ENCODE measurements at places on chromosomes 1 and 21. TPM values are rescaled to one million over a fixed set of nuclear protein-coding genes. Genes with fewer than 3 reads are reported as not detected.

LAMC2 gene
- total RNA-seq = 1.5 TPM

DNA sequence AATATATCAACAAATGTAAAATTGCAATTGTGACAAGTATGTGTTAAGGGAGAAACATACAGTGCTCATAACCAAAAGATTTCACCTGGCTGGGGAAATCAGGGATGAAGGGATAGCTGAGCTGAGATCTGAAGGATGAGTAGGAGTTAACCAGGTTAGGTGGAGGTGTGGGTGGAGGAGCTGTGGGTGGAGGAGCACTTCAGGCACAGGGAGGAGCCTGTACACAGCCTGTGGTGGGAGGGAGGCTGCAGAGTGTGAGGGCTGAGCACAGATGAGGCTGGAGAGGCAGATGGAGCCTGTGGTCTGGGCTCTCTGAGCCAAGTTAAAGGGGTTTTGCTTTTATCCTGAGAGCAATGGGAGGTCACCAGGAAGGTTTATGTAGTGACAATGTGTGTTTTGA lies 111.9 kb downstream of the XCL2 start:
- H3K36me3 ChIP-seq = no peaks in the 10 kb centered on the region
- no peak for DNase-seq
- H3K27ac ChIP-seq = no peak overlapping the region
- H3K27me3 ChIP-seq = no peaks in the 10 kb centered on the region
- no peak overlapping the region for H3K4me3 ChIP-seq
- no peaks in the 10 kb centered on the region for H3K4me1 ChIP-seq

GRCh38 chr1:25771221-25772114 lies 28.5 kb upstream of the SELENON start:
- no peak for DNase-seq
- H3K27ac ChIP-seq = no peak overlapping the region
- peaks cover 13% of the 10 kb centered on the region for H3K4me1 ChIP-seq
- H3K4me3 ChIP-seq = no peak overlapping the region
- 0 out of 2 replicates have a peak, but pooled peaks cover 2% of the 10 kb centered on the region for H3K27me3 ChIP-seq
- no peaks in the 10 kb centered on the region for H3K36me3 ChIP-seq

- DNase-seq = no peak
- no peaks in the 10 kb centered on the region for H3K4me1 ChIP-seq
- no peaks in the 10 kb centered on the region for H3K27me3 ChIP-seq
- H3K36me3 ChIP-seq = peaks cover 3% of the 10 kb centered on the region
These were observed 26.6 kb downstream of the A3GALT2 start for GRCh38 chr1:33294071-33295010.

IGSF21 gene
- not detected for total RNA-seq

CACNA1S gene
- not detected for total RNA-seq

BSND gene
- total RNA-seq = not detected

GRCh38 chr1:224506141-224506814 lies 71.7 kb upstream of the WDR26 start:
- no peak for DNase-seq
- H3K27ac ChIP-seq = no peak overlapping the region
- H3K4me3 ChIP-seq = no peak overlapping the region
- H3K27me3 ChIP-seq = no peaks in the 10 kb centered on the region
- no peaks in the 10 kb centered on the region for H3K36me3 ChIP-seq

- no peak overlapping the region for H3K27ac ChIP-seq
- DNase-seq = no peak
- H3K36me3 ChIP-seq = no peaks in the 10 kb centered on the region
These were observed 165.0 kb downstream of the PLXNA2 start for GRCh38 chr1:208079161-208079560.

WDR64 gene
- not detected for total RNA-seq

DNA sequence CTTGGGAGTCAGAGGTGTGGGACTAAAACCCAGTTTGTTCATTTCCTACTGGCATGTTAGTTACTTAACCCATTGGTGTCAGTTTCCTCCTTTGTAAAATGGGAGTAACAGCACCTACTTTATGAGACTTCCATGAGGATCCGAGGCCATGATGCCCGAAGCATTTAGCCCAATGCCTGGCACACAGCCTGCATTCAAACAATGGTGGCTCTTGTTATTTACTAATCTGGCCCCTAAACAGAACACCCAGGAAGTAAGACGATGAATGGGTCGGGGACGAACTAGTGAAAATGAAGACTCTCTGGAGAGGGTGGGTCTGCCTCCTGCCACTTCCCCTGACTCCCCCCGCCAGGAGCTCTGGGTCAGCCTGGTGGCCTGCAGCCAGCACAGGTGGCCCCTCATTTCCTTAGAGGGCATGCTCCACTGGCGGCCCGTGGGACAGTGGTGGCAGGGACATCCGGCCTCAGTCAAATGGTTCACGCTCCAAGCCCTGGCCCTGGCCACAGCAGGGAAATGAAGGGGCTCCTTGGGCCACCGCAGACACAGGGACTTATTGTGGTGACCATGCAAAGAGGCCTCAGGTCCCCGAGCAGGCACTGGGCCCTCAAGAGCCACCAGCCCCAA lies 9.5 kb upstream of the TAS1R2 start:
- no peak overlapping the region for H3K27ac ChIP-seq
- H3K4me1 ChIP-seq = no peaks in the 10 kb centered on the region
- no peaks in the 10 kb centered on the region for H3K36me3 ChIP-seq
- DNase-seq = no peak

GRCh38 chr1:203478231-203478630 lies 2.6 kb downstream of the PRELP start:
- H3K27me3 ChIP-seq = 0 out of 2 replicates have a peak, but pooled peaks cover 2% of the 10 kb centered on the region
- no peak for DNase-seq
- H3K4me1 ChIP-seq = peaks cover 9% of the 10 kb centered on the region
- H3K36me3 ChIP-seq = no peaks in the 10 kb centered on the region
- H3K4me3 ChIP-seq = no peak overlapping the region

ZNF678 gene
- 4.4 TPM for total RNA-seq

DNA sequence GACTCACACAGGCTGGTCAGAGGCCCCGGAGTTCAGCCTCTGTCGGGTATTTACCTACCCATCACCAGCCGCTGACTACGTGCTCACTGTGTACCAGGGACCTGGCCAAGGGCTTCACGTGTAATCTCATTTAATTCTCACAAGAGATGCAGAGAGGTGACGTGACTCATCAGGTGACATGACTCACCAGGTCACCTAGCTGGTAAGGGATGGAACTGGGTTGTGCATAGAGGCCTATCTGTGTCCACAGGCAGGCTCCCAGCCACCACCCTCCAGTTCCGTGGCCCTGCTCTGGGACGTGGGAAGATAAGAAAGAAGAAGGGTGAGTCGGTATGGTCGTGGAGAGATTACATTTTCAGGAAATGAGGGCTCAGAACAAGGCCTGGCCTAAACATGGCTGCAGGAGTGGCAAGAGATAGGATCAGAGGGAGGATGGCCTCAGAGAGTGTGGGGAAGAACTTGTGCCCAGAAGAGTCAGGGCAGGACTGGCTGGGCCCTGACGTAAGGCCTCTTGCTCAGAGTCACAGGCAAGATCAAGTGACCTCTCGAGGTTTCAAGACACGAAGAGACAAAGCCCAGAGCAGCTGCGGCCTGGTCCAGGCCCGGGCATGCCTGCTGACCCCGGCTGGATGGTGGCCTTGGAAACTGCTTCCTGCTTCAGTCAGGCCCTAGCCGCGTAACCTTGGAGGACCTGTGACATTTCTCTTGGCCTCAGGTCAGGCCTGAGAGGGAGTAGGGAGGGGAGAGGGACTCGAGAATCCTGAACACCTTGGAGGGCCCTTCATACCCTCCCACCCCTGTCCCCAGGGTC lies 52.7 kb upstream of the WASF2 start:
- no peaks in the 10 kb centered on the region for H3K4me1 ChIP-seq
- no peaks in the 10 kb centered on the region for H3K36me3 ChIP-seq
- DNase-seq = no peak

- H3K4me1 ChIP-seq = peaks cover 48% of the 10 kb centered on the region
- no peak for DNase-seq
- no peaks in the 10 kb centered on the region for H3K36me3 ChIP-seq
These were observed 5.9 kb downstream of the SMG7 start for GRCh38 chr1:183477986-183478781.

GRCh38 chr21:38914528-38915293 lies 109.0 kb downstream of the ETS2 start:
- no peak for DNase-seq
- H3K36me3 ChIP-seq = no peaks in the 10 kb centered on the region
- no peaks in the 10 kb centered on the region for H3K4me1 ChIP-seq
- no peak overlapping the region for H3K4me3 ChIP-seq
- no peaks in the 10 kb centered on the region for H3K27me3 ChIP-seq

GRCh38 chr1:205325334-205325884 lies 3.9 kb upstream of the NUAK2 start:
- H3K36me3 ChIP-seq = no peaks in the 10 kb centered on the region
- peak; percentile 37 for DNase-seq
- no peak overlapping the region for H3K4me3 ChIP-seq
- H3K27me3 ChIP-seq = peaks cover 8% of the 10 kb centered on the region
- H3K27ac ChIP-seq = no peak overlapping the region
- peaks cover 9% of the 10 kb centered on the region for H3K4me1 ChIP-seq
